ENCODE measurements at places on chromosomes 6 and 20.

- peak; percentile 61 for DNase-seq
Measured at GRCh38 chr20:15799871-15800270, 773.4 kb downstream of the KIF16B start.

GRCh38 chr6:32370505-32370904 lies 1.2 kb downstream of the TSBP1 start:
- peak; percentile 5 for DNase-seq

GRCh38 chr6:84872996-84873723 lies 108.8 kb upstream of the TBX18 start:
- DNase-seq, result no peak

- no peak for DNase-seq
Measured at GRCh38 chr20:48581167-48581566, 246.6 kb downstream of the PREX1 start.

- DNase-seq, result peak; percentile 88
Measured at GRCh38 chr6:30682143-30683117, 4.0 kb downstream of the PPP1R18 start.

GRCh38 chr6:109291902-109292301 lies 90.4 kb downstream of the CD164 start:
- DNase-seq, result no peak

DNA sequence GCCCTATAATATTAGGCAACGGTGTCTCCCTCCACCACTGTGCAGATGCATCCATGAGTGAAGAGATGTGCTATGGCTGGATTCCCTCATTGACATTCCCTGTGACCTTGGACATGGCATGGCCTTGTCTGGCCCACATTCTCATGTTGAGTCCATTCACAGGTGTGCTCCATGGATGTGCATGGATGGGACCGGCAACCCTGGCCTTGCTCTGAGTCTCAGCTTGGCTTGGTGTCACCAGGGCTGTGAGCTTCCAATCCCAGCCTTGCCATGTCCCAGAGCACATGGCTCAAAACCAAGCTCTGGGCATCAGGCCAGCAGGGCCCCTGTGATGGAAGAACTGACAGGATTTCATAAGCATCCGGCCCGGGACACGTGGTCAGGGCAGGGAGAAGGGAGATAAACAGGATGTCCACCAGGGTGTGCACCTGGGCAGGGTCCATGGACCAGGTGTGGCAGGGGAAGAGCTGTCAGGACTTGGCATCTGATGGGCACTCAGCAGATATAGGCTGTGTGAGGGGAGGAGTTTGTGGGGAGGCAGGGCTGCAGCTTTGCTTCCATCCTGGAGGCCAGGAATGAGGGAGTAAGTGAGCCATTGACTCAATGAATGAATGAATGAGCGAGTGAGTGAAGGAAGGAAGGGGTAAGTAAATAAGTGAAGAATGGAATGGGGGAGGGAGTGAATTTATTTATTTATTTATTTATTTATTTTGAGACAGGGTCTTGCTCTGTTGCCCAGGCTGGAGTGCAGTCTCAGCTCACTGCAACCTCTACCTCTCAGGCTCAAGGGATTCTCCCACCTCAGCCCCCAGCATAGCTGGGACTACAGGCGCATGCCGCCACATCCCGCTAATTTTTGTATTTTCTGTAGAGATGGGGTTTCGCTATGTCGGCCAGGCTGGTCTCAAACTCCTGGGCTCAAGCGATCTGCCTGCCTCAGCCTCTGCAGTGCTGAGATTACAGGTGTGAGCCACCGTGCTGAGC lies 15.7 kb downstream of the NRSN2 start:
- peak; percentile 91 for DNase-seq

DNA sequence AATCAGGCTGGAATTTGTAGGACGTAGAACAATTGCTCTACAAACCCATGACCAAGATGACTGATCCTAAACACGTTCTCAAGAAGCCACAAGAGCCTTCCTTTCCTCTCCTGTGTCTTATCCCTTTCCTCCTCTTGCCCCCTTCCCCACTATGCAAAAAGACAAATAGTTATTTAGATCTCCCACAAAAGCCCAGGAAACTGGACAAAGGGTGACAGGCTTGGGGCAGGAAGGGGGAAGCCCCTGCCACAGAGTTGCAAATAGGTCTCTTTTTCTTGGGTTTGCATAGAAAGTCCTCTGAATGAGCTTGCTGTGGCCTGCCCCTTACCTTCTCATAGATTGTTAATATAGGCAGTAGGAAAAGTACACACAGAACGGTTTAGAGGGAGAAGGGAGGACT lies 377.1 kb upstream of the BTBD3 start:
- no peak for DNase-seq

DNA sequence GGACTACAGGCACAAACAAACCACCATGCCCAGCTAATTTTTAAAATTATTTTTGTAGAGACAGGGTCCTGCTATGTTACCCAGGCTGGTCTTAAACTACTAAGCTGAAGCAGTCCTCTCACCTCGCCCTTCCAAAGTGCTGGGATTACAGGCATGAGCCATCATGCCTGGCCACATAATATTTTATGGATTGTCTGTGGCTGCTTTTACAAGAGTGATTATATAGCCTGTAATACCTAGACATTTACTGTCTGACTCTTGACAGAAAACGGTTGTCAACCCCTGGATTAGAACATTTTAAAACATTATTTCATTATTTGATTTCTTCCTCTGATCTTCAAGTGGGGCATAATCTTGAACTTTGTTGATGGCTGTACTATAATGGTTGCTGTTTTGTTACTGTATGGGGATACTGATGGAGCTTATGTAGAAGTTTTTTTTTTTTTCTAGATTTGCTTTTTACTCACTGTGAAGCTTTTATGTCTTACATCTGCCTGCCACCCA lies 14.3 kb downstream of the PARD6B start:
- DNase-seq, result peak; percentile 91

DNA sequence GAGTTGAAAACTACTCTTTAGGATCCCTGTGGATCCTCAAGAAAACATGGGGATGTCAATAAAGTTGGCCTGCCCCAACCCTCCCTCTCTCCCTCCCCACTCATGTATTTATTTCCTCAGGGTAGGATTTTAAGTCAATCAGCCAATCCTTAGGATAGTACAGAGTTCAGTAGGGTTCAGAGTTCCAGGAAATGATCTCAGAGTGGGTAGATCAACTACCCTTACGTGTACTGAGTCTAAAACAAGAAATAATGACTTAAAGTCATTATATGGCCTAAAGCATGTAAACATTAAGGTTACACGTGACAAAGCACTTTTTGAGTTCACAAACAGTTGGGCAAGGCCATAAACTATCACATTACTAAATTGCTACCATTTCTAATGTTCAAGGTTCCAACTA lies 47.2 kb upstream of the REV3L start:
- DNase-seq, result no peak

GRCh38 chr6:31764198-31764597 lies 1.7 kb downstream of the SAPCD1 start:
- no peak for DNase-seq

GRCh38 chr6:164344801-164345291 lies 930.3 kb downstream of the QKI start:
- DNase-seq, result no peak

DNA sequence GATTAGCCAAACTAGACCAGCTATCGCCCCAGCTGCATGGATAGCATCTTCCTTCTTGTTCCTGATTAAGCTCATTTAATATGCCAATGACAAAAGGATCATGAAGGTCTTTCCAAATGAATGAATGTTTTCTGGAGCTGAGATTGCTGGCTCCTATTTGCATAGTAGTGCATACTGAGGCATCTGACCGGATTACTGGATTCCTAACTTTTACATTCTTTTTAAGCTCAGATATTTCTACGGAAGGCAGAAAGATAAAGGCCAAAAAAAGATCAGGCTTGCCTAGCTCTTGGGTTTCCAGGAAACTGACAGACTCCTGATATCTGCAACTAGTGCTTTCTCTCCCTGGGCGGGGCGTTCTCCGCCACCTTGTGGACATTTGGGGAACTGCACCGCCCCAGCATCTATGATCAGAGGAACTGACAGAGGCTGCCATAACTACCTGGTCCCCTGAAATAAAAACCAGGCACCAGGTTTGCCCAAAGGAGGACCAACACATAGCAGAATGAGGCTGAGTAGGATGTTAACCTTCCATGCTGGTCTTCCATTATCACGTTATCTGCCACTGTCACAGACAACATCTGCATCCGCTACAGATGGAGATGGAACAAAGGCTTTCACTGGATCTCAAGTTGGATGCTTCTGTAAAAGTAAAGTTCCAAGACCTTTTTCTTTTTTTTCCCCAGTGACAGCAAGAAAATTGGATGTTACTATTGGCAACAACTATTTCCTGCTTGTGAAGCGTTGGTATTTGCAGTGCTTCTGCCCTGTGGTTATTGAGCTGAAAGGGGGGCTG lies 33.2 kb downstream of the NT5E start:
- peak; percentile 80 for DNase-seq

DNA sequence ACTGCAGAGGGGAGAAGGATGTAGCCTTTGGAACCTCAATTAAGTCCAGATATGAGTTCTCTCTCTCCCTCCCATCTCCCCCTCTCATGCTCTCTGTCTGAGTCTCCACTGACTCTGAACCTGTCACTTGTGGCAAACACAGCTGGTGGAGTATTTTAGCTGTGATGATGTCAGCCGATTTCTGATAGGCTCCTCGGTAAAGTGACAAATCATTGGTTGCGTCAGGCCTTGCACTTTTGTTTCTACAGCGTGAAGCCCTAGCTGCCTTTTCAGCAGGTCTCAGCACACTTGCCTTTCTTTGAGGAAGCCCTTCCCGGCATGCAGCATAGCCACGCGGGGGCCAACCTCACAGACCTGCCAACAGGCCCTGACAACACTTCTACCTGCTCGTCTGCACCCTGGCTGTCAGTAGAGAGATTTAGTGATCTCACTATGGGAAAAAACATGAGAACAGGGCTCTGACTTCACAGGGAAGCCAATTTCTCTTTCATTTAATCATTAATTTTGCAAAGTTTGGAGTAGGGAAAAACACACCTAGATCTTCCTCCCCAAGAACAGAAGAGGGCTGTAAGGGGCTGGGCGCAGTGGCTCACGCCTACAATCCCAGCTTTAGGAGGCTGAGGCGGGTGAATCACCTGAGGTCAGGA lies 84.4 kb downstream of the GMPR start:
- peak; percentile 91 for DNase-seq

GRCh38 chr6:159169557-159170332 lies 545 bp downstream of the FNDC1 start:
- peak; percentile 13 for DNase-seq

GRCh38 chr6:161353208-161353613 lies 79.3 kb upstream of the AGPAT4 start:
- no peak for DNase-seq

DNA sequence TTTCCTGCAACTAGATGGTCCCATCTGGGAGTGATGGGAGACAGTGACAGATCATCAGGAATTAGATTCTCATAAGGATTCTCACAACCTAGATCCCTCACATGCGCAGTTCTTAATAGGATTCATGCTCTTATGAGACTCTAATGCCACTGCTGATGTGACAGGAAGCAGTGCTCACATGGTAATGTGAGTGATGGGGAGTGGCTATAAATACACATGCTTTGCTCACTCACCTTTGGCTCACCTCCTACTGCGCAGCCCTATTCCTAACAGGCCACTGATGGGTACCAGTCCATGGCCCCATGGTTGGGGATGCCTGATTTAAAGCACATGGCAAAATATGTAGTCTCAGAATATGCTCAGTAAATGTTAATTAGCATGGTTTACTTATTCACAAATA lies 80.6 kb upstream of the MBOAT1 start:
- DNase-seq, result no peak

GRCh38 chr6:86706449-86706848 lies 230.9 kb upstream of the HTR1E start:
- no peak for DNase-seq

GRCh38 chr6:17015144-17015543 lies 86.7 kb upstream of the STMND1 start:
- peak; percentile 19 for DNase-seq

GRCh38 chr20:57881466-57882385 lies 171.9 kb upstream of the PMEPA1 start:
- no peak for DNase-seq

- no peak for DNase-seq
Measured at GRCh38 chr20:20012541-20012940, 4.6 kb upstream of the NAA20 start.

DNA sequence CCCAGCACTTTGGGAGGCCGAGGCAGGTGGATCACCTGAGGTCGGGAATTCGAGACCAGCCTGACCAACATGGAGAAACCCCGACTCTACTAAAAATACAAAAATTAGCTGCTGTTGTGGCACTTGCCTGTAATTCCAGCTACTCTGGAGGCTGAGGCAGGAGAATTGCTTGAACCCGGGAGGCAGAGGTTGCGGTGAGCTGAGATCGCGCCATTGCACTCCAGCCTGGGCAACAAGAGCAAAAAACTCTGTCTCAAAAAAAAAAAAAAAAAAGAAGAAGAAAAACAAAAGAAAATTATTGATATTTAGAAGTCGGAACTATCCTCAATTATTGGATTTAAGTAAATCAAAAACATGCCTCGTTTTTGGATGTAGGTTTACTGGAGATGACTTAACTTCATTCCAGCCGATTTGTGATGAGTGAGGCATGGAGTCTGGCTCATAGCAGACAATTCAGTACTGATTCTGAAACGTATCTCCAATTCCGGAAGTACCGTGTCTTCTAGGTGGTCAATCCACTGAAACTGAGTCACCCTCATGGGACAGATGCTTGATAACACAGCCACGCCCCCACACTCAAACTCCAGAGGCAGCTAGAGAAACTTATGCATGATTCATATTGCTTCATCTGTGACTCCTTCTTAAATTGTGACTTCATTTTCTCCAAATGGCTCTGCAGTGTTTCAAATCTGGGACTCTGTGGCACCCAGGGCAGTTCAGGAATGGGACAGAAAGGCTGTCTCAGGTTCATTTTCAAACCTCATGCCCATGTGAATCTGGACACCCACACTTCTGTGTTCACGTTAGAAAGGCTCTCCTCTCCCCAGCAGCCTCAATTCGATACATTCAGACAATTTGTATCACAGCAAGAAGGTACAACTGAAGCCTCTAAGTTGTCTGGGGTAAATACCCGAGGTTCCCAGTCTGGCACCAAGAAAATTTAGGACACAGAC lies 110.4 kb upstream of the ARMC2 start:
- peak; percentile 95 for DNase-seq

GRCh38 chr6:133407320-133408100 lies 166.4 kb downstream of the EYA4 start:
- no peak for DNase-seq

GRCh38 chr6:2745246-2745645 lies 5.5 kb downstream of the MYLK4 start:
- DNase-seq, result no peak

DNA sequence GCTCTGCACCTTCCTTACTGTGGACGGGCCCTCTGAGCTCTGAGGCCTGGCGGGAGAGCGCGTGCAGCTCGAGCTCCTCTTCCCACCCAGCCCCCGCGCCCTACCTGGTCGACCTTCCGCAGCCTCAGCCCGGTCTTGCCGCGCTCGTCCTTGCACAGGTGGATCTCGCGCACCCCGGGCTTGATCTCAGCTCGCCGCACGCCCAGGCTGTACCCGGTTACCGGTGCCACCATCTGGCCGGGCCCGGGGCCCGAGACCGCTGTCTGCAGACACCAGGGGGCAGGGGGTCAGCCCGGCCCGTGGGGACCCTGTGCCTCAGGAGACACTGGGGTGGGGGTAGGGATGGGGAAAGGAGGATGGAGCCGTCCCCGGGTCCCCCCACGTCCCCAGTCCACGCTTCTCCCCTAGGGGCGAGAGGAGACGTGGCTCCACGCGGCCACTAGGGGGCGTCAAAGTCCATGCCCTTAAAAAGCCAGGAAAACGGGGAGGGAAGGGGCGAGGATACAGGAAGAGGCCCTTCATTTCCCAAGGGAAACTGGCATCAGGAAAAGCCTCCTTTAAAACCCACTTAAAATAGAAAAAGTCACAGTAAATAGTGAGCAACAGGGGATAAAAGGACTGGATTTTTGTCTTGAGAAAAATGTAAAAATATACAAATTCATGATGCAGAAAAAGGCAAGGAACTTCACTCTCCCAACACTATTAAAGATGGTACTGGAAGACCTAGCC lies 15.5 kb downstream of the SDCBP2 start:
- peak; percentile 83 for DNase-seq
